ENCODE measurements at places on chromosomes 2 and 18.

DNA sequence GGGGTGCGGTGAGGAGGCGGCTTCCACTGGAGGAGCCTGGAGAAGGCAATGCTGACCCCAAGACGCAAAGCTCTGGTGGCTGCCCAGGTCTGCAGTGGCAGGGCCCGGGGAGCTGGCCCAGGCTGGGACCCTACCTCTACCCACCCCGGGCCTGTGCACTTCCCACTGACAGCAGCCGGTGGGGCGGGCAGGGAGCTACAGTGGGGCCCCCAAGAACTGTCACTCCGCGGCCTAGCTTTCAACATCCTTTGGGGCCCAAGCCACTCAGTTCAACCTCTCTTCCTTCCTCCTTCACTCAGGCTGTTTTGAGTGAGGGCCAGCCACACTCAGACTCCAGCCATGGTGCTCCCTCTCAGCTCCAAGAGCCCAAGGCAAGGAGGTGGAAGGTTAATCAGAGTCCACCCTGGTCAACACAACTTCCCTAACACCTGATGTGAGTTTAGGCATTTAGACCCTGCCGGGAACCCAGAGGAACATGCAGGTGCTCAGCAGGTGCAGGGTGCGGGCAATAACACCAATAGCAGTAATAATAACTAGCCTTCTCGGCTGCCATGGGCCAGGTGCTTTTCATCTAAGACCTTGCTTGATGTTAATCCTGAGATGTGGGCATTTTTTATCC lies 93.6 kb downstream of the ZFP36L2 start:
- no peak for DNase-seq

DNA sequence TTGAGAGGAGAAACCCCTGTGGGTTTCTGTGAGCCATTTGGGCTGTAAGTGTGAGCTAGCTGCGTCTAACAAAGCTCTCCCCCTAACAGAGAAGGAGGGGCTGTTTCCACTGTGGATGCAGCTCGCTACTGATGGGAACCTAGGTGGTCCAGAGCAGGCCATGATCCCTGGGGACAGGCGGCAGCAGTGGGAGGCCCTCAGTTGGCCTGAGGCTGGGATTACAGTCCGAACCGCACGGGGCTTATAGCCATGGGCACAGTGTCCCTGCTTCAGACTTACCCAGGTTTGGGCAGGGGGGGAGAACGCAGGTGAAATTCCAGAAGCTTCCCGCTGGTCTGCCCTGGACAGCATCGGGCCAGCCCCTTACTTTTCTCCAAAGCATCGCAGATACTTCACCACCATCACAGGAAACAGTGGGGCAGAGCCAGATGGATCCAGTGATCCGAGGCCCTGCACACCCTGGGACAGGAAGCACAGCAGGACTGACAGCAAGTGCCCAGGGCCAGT lies 139.4 kb downstream of the SEPTIN10 start:
- no peak for DNase-seq

DNA sequence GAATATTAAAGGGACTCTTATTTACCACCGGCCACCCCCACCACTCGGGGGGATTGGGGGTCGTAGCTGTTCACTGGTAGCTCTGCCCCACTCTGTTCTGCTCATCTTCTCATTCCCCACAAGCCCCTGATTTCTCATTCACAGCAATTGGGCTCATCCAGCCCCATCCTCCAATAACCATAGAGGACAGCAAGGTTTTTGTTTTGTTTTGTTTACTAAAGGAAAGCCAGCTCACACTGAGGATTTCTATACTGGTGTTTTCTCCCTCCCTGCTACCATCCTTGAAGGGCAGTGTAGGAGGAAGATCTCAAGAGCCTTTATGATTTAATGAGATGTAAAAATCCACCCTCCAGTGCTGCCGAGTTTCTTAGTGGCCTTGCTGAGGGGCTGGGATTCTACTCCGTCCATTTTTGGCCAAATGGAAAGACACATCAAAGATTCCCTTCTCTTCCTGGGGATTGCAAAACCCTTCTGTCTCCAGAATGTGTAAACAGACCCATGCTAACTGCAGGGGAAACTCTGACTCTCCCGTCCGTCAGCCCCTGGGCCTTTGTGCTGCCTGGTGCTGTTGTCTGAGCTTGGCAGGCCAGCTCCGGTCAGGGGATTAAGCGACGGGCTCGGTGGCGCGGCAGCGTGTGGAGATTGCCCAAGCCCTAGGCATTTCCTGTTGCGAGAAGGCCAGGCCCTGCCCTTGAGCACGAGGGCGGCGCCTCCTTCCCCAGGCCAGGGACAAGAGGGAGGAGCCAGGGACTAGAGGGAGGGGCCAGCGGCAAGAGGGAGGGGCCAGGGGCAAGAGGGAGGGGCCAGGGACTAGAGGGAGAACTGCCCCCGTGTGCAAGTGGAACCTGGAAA lies 165.0 kb downstream of the ANTXR1 start:
- peak; percentile 93 for DNase-seq

DNA sequence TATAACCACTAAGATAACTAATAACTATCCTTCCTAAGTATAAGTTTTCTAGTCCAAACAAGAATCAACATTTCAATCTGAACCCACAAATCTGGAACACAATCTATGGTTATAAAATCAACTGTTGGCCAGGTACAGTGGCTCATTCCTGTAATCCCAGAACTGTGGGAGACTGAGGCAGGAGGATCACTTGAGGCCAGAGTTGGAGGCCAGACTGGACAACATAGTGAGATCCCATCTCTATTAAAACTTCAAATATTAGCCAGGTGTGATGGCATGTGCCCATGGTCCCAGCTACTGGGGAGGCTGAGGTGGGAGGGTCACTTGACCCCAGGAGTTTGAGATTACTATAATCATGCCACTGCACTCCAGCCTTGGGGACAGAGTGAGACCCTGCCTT lies 11.2 kb downstream of the MRPS5 start:
- DNase-seq: no peak

DNA sequence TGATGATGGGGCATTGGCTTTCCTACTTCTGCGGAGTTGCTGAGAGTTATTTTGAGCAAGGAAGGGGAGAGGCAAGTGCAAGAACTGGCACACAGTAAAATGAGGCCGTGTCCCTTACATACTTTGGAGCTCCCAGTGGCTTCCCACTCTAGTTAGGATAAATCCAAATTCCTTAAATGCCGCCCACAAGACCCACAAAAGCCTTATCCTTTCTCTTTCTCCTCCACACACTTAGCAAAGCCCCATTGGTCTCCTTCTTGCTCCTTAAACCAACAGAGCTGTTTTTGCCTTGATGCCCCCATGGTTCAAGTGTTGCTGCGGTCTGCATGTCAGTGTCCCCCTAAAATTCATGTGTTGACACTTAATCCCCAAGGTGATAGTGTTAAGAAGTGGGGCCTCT lies 24.3 kb downstream of the TMEM247 start:
- no peak for DNase-seq

DNA sequence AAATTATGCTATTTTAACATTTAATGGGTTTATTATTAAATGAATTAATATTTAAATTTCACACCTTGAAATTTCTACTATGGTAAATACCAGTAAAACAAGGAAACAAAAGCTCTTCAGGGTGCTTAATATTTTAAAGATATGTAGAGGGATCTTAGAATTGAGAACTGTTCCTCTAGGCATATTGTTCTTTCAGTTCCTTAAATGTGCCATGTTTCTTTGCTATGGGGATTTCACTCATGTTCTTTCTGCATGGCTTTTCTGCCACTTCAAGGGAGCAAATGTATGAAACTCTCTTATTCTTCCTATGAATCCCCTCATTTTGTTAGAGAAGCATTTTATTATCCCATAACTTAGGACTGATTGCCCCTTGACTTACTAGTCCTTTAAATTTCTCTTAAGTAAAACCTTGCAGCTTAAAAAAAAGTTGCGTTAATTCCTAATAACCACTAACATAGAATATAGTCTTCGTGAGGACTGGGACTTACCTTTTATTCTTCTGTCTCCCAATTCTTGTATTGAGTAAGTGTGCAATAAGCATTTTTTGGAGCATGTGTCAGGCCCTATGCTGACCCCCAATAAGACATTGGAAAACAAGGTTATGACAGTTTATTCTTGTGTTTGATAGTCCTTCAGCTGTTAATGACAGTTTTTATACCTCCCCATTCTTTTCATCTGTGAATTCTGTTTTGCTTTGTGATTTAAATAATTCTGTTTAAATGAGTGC lies 95.7 kb downstream of the BIRC6 start:
- DNase-seq: no peak

GRCh38 chr2:189363559-189363958 lies 77.7 kb upstream of the WDR75 start:
- no peak for DNase-seq

All from posterior cingulate gyrus (tissue), 11 donors.